Activated CD4-positive, alpha-beta T cell treated with anti-CD3 and anti-CD28 coated beads, Interleukin-10, Interleukin-2, amounts not matched to agents 100 ng/mL and 50 ng/mL, durations not matched to agents 16 hours and 8 hours (primary cell): ENCODE measurements at places on chromosomes 3 and 15.

GRCh38 chr3:11322931-11323330 is 50.7 kb downstream of the ATG7 start:
- no peak for DNase-seq

DNA sequence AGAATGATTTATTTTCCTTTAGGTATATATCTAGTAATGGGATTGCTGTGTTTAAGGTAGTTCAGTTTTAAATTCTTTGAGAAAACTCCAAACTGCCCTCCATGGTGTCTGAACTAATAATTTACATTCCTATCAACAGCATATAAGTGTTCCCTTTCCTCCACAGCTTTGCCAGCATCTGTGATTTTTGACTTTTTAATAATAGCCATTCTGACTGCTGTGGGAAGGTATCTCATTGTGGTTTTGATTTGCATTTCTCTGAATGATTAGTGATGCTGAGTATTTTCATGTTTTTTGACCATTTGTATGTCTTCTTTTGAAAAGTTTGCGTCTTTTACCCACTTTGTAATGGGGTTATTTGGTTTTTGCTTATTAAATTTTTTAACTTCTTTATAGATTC is 571.6 kb upstream of the CCDC54 start:
- no peak for DNase-seq

DNA sequence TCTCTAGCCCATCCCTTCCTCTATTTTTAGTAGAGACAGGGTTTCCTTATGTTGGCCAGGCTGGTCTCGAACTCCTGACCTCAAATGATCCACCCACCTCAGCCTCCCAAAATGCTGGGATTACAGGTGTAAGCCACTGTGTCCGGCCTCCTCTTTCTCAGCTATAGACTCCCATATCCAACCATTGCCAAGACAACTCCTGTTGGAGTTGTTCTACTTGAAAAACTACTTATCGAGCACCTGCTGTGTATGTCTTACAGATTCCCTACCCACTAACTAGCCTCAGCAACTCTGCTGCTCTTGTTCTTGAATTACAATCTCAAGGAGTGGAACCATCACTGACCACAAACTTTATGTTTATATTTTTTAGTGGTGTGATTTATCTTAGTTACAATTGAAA is 186.6 kb downstream of the SLC9A9 start:
- DNase-seq: no peak

GRCh38 chr15:29451201-29451781 is 181.7 kb upstream of the NSMCE3 start:
- DNase-seq: no peak

DNA sequence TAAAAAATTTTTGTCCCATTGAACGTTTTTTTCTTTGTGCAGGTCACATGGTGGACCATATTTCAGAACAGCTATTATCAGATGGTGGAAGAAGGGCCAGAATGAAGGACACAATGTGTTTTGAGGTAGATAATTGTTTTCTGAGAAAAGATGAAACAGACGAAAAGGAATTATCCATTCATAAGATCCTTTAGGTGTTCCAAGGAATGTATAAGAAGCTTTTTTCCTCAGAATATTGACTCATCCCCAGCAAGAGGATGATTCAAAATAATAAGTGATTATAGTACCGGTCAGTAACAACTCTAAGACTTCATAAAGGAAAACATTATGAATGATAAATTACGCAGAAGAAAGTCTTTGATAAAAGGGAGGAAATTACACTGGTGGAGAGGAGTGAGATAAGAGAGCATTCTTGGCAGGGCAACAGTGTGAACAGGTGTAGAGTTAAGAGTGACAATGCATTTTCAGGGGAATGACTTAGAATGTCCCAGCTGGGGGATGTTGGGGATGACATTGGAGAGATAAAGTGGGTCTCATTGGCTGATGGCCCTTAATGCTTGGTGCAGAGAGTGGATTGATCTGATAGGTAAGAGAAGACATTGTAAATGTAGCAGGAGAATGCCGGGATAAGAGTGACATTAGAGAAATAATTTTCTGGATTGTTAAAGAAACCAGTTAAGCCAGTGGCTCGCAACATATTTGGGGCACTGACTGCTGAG is 27.0 kb upstream of the AQP9 start:
- no peak for DNase-seq

DNA sequence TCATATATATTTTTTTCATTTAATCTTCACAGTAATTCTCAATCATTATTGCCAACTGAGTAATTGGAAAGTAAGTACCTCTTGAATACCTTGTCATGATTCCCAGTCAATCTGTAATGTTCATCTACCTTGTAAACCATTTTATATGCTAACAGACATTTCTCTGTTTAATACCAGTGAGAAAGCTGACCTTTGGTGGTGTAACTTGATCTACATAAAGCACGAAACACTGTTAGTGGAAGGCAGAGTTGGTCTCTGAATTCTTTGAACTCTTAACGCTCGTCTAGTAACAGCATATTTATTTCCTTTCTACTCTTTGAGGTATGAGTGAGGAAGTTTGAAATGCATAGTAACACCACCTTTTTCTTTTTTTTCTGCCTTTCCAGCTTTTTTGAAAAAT is 59.5 kb downstream of the SLC25A26 start:
- DNase-seq: no peak

DNA sequence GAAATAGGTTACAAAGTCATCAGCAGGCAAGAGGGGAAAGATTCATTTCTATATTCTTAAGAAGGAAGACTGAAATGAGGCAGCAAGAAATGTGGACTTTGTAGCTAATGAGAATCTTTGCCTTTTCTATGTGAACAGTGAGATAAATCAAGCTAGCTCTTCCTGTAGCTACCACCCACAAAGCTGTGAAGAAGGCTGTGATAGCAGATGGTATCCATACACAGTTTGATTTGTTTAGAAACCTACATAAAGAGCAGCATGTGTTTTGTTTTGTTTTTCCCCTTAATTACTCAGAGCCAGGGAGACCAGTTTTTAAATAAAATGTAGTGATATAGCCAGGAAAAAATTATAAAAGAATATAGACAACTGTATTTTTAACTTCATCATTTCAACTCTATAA is 45.5 kb downstream of the TEX9 start:
- no peak for DNase-seq
